DMS53 (cell line): ENCODE measurements at places on chromosomes 7 and 10.

- no peak for DNase-seq
Observed at GRCh38 chr10:105406488-105406887, 765.4 kb downstream of the SORCS3 start.

DNA sequence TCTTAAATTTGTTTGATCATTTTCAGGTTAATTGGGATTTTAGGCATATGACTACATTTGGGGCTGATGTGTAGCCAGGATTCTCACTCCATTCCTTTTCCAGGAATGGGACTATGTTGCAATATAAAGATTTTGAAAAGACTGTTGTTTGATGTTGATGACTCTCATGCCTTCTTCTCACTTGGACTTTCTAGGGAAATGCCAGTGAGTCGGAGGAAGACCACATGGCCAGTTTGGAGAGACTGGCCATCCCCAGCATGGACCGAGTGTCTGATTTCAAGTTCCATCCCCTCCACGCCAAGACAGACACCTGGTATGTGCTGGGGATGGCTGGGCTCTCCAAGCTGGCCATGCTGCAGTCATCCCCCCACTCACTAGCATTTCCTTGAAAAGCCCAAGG lies 5.5 kb downstream of the IGFBP3 start:
- DNase-seq = no peak

- no peak for DNase-seq
Observed at GRCh38 chr7:92972441-92972840, 136.1 kb upstream of the CDK6 start.

DNA sequence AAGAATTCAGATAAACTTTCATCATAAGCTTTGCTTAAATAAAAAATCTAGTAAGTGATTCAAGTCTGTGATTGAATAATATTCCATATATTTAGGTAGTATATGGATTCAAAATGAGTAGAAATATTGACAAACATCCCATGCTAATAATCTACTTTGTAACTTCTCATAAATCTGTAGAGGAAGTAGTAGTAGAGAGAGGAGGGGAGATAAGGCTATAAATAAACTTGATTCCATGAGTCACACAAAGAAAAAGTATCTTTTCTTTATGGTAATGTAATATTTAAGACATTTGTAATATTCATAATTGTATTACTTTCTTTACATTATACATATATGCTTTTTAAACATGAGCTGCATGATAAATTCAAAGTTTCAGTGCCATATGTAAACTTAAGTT lies 25.6 kb upstream of the CD36 start:
- DNase-seq = no peak

DNA sequence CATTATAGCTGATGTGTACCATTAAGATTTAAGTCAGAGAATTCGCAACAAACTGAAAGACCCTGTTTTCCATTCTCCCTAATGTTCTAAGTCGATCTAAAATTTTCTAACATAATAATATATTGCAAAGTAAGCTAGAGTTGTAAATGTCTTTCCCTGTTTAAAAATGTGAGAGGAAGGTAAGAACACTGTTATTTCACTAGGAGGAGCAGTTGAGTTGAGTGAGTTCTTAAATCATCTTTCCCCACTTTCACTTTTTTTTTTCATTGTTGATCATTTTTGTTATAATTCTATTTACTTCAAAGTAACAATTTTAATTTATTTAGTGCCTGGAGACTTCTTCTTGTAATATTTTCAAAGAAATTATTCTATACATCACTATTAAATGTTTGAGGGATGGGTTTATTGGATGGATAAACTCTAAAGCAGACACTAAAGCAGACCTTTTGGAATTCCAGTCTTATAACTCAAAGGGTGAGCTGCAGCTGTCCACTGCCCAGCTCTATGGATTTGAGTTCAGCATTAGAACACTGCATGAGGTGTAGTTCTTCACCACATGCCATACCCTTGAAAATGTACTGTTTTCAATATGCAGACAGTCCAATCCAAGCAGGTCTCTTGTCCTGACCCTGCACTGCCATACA lies 181.3 kb upstream of the FZD1 start:
- DNase-seq = peak; percentile 67

GRCh38 chr7:2904202-2904601 lies 60.1 kb upstream of the GNA12 start:
- DNase-seq = no peak

DNA sequence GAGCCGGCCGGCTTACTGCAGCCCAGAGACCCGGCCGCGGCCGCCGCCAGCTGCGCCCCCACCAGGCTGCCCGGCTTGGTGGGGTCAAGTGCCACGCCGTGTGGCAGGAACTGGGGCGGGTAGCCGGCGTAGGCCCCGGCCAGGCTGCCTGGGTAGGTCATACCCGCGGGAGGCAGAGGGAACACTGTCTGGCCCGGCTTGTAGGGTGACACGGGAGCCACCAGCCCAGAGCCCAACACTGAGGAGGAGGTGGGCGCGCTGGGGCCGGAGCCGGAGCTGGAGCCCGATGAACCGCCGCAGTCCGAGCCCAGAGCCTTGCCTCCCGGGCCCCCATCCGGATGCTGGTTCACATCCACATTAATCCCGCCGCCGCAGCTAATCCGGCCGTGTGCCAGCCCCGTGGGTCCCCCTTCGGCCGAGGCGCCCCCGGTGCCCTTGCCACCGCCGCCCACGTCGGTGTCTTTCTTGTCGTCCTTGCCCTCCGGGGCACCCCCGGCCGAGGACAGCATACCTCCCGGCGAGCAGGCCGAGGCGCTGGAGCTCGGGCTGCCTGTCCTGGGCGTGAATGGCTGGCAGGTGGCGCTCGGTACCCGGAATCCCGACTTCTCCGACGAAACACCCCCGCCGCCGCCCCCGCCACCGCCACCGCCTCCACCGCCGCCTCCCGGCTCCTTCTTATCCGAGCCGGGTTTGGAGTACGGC lies 2.0 kb downstream of the ZNF503 start:
- peak; percentile 91 for DNase-seq

DNA sequence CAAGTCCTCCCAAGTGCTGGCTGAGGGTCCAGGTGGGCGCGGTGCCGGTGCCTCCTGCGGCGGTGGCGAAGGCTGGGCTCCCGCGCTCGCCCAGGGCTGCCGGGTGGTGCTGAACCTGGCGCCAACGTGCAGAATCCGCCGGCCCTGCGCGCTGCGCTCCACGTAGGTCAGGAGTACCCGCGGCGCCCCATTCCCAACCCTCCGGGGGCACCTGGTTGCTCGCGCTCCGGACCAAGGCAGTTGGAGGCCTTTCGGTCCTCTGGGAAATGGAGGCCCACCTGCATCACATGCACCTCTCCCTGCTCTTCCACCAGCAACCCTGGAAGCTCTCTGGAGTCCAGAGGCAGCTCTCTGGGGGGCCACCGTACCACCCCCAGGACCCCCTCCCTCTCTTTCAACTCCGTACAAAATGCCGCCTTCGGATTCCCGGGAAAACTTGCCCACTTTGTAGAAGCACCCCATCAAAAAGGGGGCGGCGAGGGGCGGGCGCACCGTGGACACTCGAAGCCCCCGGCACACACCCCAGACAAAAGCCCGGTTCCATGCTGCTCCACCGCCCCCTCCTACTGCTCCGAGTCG lies 745 bp downstream of the SLC16A9 start:
- DNase-seq = peak; percentile 66
